ENCODE measurements at places on chromosomes 2 and 18.
A peak's percentile ranks its signal among the peaks of the same experiment; 100 is the strongest.

- no peak for DNase-seq
Observed at GRCh38 chr2:226136739-226137138, 662.9 kb downstream of the IRS1 start.

GRCh38 chr2:119860924-119861323, 101.2 kb downstream of the PTPN4 start:
- no peak for DNase-seq

- DNase-seq = no peak
Observed at GRCh38 chr2:236940916-236941520, 144.7 kb upstream of the COPS8 start.

GRCh38 chr18:9905401-9905922, 8.4 kb upstream of the VAPA start:
- DNase-seq = no peak

DNA sequence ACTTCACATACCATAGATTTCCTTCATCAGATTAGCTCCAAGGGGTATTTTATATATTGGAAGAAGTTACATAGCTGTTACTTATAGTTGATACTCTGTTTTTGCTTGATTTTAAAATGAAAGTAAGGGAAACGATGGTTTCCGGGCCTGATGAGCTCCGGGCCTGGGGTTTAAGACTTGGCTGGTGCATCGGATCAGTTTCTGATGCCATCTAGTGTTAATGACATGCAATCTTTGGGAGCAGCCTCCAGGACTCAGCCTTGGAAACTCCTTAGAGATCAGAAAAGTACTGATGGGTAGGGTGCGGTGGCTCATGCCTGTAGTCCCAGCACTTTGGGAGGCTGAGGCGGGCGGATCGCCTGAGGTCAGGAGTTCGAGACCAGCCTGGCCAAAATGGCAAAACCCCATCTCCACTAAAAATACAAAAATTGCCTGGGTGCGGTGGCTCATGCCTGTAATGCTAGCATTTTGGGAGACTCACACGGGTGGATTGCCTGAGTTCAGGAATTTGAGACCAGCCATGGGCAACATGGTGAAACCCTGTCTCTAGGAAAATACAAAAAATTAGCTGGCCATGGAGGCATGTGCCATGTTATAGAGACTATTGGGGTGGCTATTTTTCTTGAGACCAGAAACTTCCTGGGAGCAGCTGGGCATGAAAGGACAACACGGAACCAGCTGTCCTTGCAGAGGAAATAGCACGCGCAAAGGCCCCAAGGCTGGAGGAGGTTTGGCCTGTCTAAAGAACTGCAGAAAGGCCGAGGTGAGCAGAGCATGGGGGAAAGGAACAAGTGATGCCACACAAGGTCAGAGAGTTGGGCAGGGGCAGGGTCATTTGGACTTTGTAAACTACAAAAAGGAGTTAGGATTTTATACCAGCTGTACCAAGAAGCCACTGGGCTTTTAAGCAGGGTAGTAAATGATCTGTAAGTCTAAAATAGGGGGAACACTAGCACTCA, 46.9 kb upstream of the CNOT11 start:
- DNase-seq = peak; percentile 83

GRCh38 chr2:100625717-100626116, 62.9 kb downstream of the PDCL3 start:
- DNase-seq = no peak

DNA sequence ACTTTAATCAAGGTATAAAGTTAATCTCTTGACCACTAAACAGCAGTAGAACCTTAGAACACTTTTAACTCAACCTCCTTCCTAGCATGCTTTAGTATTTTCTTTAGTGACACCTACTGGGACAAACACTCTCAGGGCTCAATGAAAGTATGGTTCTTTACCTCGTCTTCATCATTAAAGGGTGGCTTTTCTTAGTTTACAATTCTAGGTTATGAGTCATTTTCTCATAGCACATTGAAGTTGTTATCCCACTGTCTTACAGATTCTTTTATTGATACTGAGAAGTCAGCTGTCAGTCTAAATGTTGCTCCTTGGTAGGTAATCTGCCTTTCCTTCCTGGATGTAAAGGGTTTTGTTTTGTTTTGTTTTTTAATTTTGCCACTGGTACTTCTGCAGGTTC, 38.0 kb downstream of the SIGLEC15 start:
- DNase-seq = no peak

- DNase-seq = no peak
Observed at GRCh38 chr2:6024784-6025183, 332.6 kb downstream of the SOX11 start.

DNA sequence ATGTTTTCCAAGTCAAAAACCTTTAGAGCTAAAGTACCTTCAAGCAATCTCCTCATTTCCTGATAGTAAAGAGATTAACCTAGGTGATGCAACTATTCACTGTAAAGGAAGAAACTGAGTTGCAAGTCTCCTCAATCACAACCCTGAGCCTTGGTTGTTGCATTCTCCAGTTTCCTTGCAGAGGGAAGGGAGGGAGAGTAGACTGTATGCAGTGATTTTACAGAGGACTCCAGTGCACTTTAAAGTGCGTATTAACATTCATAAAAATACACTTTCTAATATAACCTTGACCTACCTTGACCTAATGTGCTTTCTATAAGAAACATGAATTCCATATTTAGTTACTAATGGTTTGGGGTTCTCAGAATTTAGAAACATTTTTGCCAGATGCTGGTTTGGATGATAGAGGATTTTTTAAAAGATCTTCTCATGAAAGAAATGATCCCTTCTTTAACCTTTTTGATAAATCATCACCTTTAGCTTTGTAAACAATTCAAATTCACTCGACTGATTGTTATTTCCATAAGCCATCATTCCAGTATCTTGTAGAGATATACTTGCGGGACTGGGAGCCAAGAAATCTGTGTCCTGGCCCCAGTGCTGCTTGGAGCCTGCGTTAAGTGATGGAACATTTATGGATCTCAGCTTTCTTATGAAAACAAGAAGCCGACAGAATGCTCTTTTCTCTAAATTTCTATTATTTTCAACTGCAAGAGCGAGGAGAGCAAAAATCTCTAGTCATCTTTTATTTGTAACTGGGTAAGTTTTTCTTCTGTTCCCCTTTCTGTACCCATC, 228.3 kb downstream of the ZNF521 start:
- no peak for DNase-seq

DNA sequence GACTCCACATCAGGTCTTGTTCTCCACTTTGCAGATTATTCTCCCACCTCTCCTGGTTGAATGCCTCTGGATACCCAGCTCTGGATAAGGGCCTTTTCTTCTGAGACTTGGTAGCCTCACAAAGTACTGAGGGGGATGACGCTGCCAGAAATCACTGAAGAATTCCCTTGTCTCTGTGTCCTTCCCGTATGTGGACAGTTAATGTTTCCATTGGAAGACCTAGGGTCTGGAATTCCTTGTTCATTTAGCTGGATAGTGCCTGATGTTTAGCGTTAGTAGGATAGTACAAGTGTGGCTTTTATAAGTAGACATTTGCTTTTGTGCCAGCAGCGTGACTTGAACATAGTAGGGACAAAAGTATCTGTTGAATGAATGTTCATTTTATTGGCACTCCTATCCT, 76.9 kb downstream of the CLHC1 start:
- no peak for DNase-seq

GRCh38 chr2:154130821-154131220, 259.1 kb downstream of the GALNT13 start:
- no peak for DNase-seq

- no peak for DNase-seq
Observed at GRCh38 chr2:25845843-25846505, 32.3 kb downstream of the ASXL2 start.

Data from AG08396 (cell line).